Fibroblast of lung (primary cell): ENCODE measurements at places on chromosomes 2 and 18. TPM values are rescaled to one million over a fixed set of nuclear protein-coding genes. Genes with fewer than 3 reads are reported as not detected.

The GREB1L gene
- total RNA-seq = 0.26 and 0.33 TPM in 2 replicates

The RNPEPL1 gene
- 10.3 and 20.6 TPM in 2 replicates for total RNA-seq

The TTC32 gene
- total RNA-seq = 5.6 and 5.8 TPM in 2 replicates

The UGT1A9 gene
- not detected in 2 replicates for total RNA-seq

The RGPD4 gene
- under 0.01 TPM in 1 of 2 replicates, not detected in the other for total RNA-seq
